ENCODE measurements at places on chromosomes 3 and 15.
A peak's percentile ranks its signal among the peaks of the same experiment; 100 is the strongest.

- no peak for DNase-seq
Observed at GRCh38 chr3:79314962-79315361, 452.8 kb downstream of the ROBO1 start.

GRCh38 chr3:94573337-94573736, 510.5 kb downstream of the NSUN3 start:
- DNase-seq = no peak

DNA sequence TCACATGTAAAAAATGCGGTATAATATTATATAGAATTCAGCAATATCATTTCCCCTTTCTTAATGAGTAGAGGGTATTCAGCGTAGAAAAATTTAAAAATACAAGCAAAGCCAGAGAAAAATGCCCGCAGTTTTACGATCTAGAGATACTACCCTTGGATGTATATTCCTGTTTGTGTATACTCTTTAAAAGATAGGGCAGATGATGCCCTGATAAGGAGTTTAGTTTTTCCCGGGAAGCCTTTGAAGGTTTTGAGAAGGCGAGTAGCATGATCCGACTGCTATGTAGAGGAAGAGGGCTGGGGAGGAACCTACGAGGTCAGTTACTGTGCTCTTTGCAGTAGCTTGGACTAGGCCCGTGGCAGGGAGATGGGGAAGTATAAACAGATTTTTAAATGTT, 1.2 kb downstream of the YEATS2 start:
- DNase-seq = no peak

- no peak for DNase-seq
Observed at GRCh38 chr3:72306800-72307341, 521.9 kb upstream of the PROK2 start.

- no peak for DNase-seq
Observed at GRCh38 chr15:41116962-41117252, 827 bp upstream of the INO80 start.

GRCh38 chr15:74626752-74627692, 11.4 kb downstream of the CLK3 start:
- no peak for DNase-seq

DNA sequence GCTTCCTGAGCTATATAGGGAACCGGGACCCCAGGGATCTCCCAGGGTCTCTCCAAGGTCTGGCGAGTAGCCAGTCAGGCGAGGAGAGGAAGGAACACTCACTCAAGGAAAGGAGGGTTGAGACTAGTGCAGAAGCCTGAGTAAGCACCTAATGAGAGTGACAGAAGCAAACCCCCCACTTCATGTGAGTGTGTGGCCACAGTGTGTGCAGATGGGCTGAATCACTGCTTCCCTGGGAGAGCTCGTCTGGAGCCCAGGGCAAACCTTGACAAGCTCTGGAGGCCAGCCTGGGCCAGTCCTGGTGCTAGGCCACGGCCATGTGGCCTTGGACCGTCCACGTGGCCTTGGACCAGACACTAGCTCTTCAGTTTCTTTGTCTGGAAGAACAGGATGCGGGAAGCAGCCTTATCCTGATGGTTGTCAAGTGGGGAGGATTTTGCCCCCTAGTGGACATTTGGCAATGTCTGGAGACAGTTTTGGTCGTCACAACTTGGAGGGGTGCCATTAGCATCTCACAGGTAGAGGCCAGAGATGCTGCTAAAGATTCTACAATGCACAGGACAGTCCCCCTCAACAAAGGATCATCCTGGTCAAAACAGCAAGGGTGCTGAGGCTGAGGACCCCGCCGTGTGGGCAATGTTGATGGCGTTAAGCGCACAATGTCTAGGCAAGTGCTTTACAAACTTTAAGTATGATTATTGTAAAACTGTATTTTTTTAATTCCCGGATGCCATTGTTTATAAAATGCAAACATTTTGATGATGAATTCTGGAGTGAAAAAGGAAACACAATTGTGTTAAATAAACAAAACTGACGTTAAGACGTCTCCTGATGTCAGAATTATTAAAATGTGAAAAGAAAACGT, 34.8 kb upstream of the CTSH start:
- peak; percentile 12 for DNase-seq

GRCh38 chr3:134427400-134428111, 53.3 kb upstream of the AMOTL2 start:
- no peak for DNase-seq

DNA sequence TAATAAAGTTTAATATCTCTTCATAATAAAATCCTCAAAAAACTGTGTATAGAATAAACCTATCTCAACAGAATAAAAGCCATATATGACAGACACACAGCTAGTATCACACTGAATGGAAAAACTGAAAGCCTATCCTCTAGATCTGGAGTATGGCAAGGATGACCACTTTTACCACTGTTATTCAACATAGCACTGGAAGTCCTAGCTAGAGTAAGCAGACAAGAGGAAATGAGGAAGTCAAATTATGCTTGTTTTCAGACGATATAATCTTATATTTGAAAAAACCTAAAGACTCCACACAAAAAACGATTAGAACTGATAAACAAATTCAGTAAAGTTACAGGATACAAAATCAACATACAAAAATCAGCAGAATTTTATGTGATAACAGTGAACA, 57.4 kb upstream of the DIPK2A start:
- no peak for DNase-seq

DNA sequence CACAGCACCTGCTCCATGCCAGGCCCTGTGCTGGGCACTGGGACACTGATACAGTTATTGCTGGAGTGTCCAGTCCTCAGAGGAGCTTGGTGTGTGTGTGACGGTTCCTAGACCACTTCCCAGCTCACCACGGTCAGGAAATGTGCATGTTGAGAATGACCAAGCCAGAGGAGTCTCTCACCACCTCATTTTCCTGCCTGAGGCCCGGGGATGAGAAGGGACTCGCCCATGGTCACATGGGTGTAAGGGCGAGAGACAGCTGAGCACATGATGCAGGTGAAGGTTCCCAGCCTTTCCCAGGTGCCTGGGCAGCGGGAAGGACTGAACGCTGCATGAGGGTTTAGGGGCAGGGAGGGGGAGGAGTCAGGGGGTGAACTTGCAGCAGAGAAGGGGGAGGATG, 180.9 kb upstream of the TLE3 start:
- DNase-seq = no peak

GRCh38 chr3:69504232-69504631, 118.3 kb upstream of the FRMD4B start:
- no peak for DNase-seq

- DNase-seq = peak; percentile 74
Observed at GRCh38 chr3:69085833-69086722, 1.3 kb downstream of the ARL6IP5 start.

GRCh38 chr15:38299216-38299615, 46.6 kb downstream of the SPRED1 start:
- DNase-seq = no peak

- peak; percentile 42 for DNase-seq
Observed at GRCh38 chr3:10344147-10344943, 23.4 kb upstream of the SEC13 start.

- no peak for DNase-seq
Observed at GRCh38 chr3:11001020-11001657, 8.6 kb downstream of the SLC6A1 start.
